ENCODE measurements at places on chromosomes 11 and 22.

DNA sequence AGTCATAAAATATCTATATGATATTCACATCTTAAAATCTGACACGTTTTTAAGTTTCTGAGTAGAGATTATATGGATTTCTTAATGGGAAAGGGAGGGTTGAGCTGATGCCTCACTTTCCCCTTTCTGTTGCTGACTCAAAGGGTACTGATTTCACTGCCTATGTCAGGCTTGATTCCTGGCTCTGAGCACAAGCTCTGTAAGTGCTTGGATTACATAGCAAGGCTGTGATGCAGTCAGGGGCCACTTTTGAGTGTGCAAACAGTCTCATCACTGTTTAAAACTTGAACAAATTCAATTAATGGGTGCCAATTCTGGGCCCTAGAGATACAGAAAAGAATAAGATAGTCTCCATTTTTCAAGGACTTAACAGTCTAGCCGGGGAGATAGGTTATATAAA is 14.4 kb downstream of the ATXN10 start:
- DNase-seq: no peak

DNA sequence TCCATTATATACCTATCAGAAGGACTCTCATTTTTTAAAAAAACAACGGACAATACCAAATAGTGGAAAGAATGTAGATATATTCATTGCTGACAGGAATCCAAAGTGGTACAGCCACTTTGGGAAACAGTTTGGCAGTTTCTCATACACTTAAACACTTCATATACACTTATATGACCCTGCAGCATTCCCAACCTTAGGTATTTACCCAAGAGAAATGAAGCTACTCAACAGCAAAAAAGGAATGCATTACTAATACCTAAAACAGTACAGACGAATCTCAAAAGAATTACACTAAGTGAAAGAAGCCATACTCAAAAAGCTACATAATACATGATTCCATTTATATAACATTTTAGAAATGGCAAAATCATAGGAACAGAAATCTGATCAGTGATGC is 51.5 kb downstream of the RBFOX2 start:
- DNase-seq: no peak

- no peak for DNase-seq
Measured at GRCh38 chr11:34890089-34890488, 26.1 kb downstream of the APIP start.

DNA sequence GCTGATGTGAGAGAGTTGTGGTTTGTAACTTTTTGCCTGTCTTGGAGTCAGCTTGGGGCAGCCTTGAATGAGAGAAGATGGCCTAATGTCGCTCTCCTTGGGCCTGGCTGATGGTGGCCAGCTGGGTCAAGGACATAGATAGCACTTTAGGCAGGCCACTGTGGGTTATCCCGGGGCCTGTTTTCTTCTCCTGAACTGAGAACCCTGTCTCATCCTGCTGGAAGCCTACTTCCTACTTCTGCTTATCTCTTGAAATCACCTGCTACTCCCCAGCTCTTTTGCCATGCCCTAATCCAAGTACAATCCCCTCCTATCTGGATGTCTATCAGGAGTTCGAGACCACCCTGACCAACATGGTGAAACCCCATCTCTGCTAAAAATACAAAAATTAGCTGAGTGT is 49.5 kb downstream of the OSBP2 start:
- DNase-seq: peak; percentile 9

Measured in kidney (tissue), 22 donors.